ENCODE measurements at places on chromosomes 3 and 15.

- no peak for DNase-seq
These were observed 54.5 kb downstream of the LRTM1 start for GRCh38 chr3:54873059-54874010.

- no peak for DNase-seq
These were observed 1.3 kb downstream of the AQP9 start for GRCh38 chr15:58139276-58139988.

- DNase-seq = no peak
These were observed 641 bp upstream of the ST6GAL1 start for GRCh38 chr3:186929685-186930084.

DNA sequence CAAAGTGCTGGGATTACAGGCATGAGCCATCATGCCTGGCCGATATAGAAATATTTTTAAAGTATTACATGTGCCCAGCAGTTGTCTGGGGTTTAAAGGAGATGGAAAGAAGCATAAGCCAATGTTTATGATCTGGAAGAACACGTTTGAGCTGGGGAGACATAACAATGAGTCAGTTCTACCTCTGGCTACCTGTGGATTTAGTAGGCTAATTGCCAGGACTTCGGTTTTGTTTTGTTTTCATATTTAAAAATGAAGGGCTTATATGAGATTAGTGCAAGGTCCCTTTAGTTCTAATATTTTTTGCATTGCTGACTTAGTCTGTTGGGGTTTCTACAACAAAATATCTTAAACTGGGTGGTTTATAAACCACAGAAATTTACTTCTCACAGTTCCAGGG lies 22.9 kb upstream of the TNFSF10 start:
- DNase-seq = no peak

DNA sequence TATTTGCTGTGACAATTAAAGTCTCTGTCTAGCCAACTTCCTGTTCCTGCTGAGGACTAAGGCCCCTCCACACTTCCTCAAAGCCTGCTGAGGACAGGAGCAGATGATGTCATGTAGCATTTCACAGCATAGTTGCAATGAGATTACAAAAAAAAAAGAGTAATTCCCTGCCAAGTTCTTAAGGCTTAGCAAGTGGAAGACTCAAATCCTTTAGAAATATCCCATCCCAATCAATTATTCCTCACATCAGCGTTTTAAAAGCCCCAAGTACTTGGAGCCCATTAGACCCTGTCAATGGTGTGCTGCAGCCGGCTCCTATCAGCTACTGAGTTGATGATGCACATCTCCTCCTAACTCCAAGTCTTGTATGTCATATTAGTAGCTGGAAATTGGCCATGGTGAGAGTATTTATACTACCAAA lies 51.7 kb downstream of the TRANK1 start:
- no peak for DNase-seq

GRCh38 chr3:136632625-136633081 lies 119.5 kb downstream of the STAG1 start:
- DNase-seq = no peak

GRCh38 chr3:191809326-191809949 lies 348.5 kb downstream of the PYDC2 start:
- no peak for DNase-seq

DNA sequence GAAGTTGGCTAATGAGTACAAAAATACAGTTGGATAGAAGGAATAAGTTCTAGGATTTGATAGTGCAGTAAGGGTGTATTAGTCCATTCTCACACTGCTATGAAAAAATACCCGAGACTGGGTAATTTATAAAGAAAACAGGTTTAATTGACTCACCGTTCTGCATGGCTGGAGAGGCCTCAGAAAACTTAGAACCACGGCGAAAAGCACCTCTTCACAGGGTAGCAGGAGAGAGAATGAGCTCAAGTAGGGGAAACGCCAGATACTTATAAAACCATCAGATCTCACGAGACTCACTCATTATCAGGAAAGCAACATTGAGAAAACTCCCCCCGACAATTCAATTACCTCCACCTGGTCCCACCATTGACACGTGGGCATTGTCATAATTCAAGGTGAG lies 483.3 kb downstream of the TUSC7 start:
- no peak for DNase-seq

GRCh38 chr3:134374791-134375581 lies 739 bp upstream of the AMOTL2 start:
- DNase-seq = no peak

GRCh38 chr15:63610209-63610841 lies 13.1 kb downstream of the FBXL22 start:
- DNase-seq = peak; percentile 39

DNA sequence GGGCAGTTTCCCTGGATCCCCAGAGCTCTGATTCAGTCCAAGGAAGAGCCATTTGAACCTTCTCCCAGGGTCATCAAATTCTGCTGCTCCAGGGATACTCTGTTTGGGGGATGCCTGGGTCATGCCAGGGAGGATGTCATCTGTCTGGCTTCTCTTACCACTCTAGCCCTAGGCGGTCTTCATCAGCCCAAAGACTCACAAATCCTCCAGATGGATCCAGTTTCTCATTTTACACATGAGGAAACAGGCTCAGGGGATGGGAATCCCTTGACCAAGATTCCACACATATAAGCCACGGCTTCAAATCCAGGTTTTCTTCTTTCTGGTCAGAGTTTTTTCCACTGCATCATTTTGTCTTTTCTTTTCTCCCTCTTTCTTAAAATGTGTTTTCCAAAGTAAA lies 36.7 kb downstream of the SLC28A1 start:
- DNase-seq = no peak

DNA sequence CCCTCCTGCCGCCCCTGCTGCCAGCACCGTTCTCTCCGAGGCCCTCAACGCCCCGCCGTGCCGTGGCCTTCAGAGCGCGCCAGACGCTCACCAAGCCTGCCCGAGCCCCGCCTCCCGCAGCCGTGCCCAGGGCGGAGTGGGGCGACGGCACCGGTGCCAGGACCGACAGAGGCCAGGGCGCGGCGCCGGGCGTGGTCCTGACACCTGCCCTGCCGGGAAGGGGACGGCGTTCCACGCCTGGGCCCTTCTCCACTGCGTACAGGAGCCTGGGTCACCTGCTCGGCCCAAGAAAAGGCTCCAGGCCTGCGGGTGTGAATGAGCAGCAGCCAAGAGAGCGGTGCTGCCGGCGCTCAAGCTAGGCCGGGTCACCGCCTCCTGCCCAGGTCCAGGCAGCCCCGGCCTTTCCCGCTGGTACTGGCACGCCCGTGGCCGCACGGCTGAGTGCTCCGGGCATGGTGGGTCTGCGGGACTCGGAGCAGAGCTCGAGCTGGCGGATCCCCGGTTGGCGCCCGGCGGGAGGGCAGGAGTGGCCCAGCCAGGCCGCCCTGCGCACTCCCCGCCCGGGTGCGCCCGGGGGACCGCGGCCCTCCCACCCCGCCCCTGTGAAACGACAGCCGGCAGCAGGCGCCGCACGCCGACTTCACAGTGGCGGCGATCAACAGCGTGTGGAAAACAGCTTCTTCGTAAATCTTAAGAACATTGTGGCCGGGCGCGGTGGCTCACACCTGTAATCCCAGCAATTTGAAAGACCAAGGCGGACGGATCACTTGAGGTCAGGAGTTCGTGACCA lies 4.2 kb downstream of the OCA2 start:
- no peak for DNase-seq

DNA sequence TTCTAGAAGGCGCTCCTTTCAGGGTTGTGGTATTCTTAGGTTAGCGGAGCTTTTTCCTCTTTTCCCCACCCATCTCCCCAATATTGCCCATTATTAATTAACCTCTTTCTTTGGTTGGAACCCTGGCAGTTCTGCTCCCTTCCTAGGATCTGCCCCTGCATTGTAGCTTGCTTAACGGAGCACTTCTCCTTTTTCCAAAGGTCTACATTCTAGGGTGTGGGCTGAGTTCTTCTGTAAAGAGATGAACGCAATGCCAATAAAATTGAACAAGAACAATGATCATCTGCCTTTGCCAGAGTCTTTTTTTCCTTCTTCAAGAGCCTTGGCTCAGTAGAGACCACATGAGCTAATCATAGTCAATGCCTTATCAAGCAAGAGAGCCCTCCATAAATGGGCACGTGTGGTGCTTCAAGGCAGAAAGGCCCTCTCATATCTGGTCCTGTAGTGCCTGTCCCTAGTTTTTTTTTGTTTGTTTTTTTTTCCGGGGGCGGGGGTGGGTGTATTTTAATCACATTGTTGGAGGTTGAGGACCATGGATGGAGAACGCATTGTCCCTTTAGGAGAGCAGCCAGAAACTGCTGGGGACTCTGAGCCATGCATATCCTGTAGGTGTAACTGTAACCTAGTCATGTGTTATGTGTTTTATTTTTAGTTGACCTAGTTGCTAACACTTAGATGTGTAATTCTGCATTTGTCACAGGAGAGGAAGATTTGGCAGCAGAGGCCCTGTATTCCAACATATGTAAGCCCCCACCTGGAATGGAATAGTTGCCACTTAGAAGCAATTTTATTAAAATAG lies 64.7 kb upstream of the ACAD9 start:
- no peak for DNase-seq

DNA sequence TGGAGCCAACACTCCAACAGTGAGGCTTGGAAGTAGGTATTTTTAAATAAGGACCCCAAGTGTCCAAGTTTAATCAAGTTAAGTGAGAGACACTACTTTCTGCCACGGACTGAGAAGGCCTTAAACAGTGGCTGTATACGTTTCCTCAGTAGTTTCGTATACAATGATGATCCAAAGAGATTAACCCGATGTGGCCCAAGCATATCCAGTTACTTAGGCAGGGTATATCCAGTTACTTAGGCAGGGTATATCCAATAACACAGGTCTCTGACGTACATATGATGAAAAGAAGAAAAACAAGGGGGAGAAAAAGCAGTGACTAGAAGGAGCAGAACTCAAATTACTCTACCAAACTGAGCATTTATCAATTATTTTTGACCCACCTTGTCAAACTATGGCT lies 591.4 kb downstream of the FOXP1 start:
- no peak for DNase-seq

- no peak for DNase-seq
These were observed at the start of gene THPO for GRCh38 chr3:184377882-184378445. TSS of gene THPO (minus strand) at chr3:184378207. CDS start at chr3:184376259, 1,948 bp downstream.

DNA sequence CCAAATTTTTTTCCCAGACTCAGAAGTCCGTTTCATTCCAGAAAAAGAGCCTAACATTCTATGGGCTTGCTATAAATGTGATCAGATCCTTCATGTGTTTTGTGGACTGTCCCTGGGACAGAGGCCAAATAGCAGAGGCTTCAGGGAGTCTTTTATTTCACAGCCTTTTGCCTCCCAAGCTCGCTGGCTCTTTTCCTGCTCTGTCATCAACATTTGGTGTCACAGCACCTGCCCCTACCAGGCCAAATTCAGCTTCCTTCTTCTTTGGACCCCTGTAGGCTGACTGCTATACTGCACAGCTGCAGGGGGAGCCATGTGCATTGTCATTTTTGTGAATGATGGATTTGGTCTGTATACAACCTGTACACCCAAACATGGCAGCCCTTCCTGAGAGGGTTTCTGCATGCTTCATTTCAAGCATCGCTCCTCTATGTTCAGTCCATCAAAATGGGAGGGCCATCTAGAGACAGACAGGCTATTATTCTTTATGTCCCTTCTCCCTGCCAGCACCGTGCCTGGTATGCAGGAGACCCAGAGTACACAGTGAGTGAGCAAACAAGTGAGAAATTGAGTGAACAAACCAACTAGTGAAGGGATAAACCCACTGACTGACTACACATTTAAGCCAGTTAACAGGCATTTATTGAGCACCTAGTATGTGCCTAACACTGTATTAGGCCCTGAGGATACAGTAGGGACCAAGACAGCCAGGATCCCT lies 17.9 kb upstream of the RPP14 start:
- no peak for DNase-seq

GRCh38 chr15:35038626-35039451 lies 46.3 kb downstream of the NANOGP8 start:
- DNase-seq = no peak

- DNase-seq = no peak
These were observed 258.7 kb upstream of the TGFBR2 start for GRCh38 chr3:30347679-30348216.

DNA sequence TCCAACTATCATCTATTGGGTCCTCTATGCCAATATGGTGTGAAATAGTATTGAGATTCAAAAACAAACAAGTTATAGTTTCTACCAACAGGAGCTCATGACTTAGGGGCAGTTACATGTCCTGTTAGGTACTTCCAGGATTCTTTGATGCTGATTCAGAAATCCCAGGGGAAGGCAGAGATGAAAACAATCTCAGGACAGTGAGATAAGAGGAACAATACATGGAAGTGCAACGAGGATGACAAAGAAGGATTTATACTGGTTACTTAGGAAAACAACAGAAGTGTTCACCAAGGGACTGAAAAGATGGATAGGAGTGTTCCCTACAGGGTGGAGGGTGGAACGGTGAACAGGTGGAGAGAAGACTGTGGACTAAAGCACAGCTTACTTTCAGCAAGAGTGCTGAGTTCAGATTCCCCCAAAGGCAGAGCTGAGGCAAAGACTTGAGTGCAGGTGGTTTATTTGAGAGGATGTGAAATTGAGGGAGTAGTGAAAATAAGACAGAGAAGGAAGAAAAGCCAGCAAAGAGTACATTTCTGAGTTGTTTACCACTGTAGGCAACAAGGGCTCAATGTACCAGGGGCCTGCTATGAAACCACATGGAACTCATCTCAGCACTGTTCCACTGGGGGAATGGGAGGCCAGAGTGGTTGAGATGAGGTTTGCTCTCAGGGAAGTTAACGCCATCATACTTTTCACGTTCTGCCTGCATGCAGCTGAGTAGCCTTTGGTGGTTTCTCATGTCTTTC lies 68.1 kb downstream of the TRIM69 start:
- DNase-seq = no peak

- DNase-seq = no peak
These were observed 47.5 kb downstream of the SACM1L start for GRCh38 chr3:45736707-45737106.

- no peak for DNase-seq
These were observed 89.2 kb downstream of the ECT2 start for GRCh38 chr3:172839679-172840078.

DNA sequence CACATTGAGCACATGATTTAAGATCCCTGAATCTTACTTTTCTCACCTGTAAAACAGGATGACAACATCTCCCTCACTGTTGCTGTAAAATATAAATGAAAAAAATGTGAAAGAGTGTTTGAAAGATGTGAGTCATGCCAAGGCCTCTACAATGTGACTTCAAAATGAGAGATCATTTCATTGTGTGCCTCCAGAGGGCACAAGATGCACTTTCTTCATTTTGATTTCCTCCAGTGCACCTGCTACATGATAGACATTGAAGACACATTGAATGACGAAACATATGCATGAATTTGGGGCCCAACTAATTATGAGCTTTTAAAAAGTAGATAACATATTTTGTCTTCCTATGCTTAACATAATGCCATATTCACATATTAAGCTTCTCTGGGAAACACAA lies 170.3 kb downstream of the MOBP start:
- no peak for DNase-seq

GRCh38 chr3:182829761-182830405 lies 36.6 kb downstream of the ATP11B start:
- DNase-seq = no peak

DNA sequence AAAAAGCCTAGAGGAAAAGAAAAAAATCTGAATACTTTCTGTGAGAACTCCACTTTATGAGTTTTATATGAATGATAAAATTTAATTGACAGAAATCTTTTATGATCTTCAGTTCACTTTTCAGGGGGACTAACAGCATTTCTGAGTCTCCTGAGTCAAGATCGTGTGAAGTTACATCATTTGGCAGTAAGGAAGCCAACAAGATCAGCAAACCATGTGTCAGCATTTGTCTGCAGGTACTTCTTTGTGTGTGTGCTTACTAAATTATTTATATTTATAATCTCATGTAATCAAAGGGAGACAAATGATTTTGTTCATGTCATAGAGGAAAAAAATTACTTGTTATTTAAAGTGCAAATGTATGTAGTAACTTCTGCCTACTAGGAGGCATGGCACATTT lies 217.6 kb downstream of the MBNL1 start:
- no peak for DNase-seq
